Tibial nerve (tissue), 4 donors: ENCODE measurements at places on chromosomes 5 and 9. TPM values are rescaled to one million over a fixed set of nuclear protein-coding genes. Genes with fewer than 3 reads are reported as not detected.

The REEP5 gene
- total RNA-seq = 93.8 TPM

The SVEP1 gene
- 96.9 TPM for total RNA-seq

The ENDOG gene
- 53.1 TPM for total RNA-seq

The DPYSL3 gene
- total RNA-seq = 38.9 TPM

The IFNA21 gene
- total RNA-seq = not detected

The RANBP3L gene
- 2.1 TPM for total RNA-seq

The PCDHGA9 gene
- 13.1 TPM for total RNA-seq

The CYSRT1 gene
- not detected for total RNA-seq

The PCDHA12 gene
- total RNA-seq = 4.9 TPM

The ASPN gene
- total RNA-seq = 3.3 TPM

The PLAC8L1 gene
- total RNA-seq = not detected

The CER1 gene
- not detected for total RNA-seq

The RNF183 gene
- not detected for total RNA-seq

The PTPN3 gene
- total RNA-seq = 3.3 TPM

The PCDHGB2 gene
- total RNA-seq = 14.0 TPM

The PCDHGA12 gene
- total RNA-seq = 8.8 TPM

The LPAR1 gene
- total RNA-seq = 187 TPM

The F2RL2 gene
- not detected for total RNA-seq

The IL33 gene
- total RNA-seq = 10.3 TPM

The TAF1L gene
- not detected for total RNA-seq

The OBP2B gene
- not detected for total RNA-seq

The C9 gene
- total RNA-seq = not detected

The MVB12B gene
- total RNA-seq = 34.5 TPM

The HNRNPH1 gene
- 473 TPM for total RNA-seq

The EDIL3 gene
- total RNA-seq = 29.3 TPM

The LPCAT1 gene
- 27.8 TPM for total RNA-seq

The CLIC3 gene
- 120 TPM for total RNA-seq

The TOR1A gene
- total RNA-seq = 41.9 TPM

The CAVIN4 gene
- not detected for total RNA-seq

The KIF24 gene
- 1.5 TPM for total RNA-seq

The JAKMIP2 gene
- 16.3 TPM for total RNA-seq

The ARL14EPL gene
- total RNA-seq = not detected

The ELAVL2 gene
- total RNA-seq = not detected

The FLT4 gene
- total RNA-seq = 5.9 TPM

The TAF11L5 gene
- total RNA-seq = not detected

The GOLPH3 gene
- 110 TPM for total RNA-seq

The SLC36A3 gene
- total RNA-seq = not detected

The DRD1 gene
- total RNA-seq = 0.21 TPM

The GFI1B gene
- total RNA-seq = not detected

The PRLR gene
- 0.84 TPM for total RNA-seq

The SLC34A3 gene
- total RNA-seq = not detected

The FUBP3 gene
- 59.9 TPM for total RNA-seq
